GM04504 (cell line): ENCODE measurements at places on chromosomes 3 and 15.

GRCh38 chr3:73609655-73610054 lies 15.1 kb downstream of the PDZRN3 start:
- DNase-seq = no peak

DNA sequence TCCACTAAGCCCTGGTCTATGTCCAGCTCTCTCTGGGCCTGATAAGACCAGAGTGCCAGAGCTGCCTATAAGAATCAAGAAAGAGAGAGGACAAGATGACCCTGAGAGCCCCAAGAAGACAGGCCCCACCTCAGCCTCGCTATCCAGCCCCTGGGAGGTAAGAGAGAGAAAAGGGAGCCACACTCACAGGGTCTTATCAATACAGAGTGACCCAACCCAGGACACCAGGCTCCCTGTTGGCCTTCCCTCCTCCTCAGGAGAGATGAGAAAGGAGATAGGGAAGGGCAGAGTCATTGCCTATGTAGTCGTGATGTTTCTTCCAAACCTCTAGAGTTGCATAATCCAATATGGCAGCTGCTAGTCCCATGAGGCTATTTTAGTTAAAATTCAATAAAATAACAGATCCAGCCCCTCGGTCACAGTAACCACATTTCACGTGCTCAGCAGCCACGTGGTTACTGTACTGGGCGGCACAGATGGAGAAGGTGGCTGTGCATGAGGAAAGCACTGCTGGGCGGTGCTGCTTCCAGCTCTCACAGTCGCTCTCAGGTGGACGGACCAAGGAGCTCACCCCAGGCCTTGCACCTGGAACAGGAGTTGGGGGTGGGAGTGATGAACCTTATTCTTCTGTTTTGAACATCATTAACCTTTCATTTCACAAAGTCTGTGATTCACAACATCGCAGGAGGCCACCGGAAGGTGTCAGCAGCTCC lies 525.8 kb downstream of the SHQ1 start:
- DNase-seq = no peak

DNA sequence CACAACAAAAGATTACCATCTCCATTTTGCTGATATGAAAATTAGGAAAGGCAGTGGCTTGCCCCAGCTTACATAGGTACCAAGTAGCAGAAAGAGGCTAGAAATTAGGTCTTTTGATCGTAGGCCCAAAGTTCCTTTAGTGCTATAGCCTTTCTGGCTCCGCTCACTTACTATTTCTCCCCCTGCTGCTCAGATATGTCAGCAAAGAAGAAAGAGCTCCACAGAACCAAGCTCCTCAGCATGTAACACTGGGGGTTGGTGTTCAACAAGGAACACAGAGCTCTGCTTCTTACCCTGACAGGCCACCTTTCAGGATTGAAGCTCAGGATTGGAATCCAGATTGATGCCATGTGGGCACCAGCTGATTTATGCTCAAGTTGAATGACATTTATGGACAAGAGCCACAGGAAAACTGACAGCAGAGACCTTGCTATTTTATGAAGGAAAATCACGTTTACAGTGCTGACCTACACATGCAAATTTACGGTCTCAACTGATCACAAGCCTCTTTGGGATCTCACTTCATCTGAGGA lies 6.1 kb upstream of the IL12A start:
- DNase-seq = no peak

DNA sequence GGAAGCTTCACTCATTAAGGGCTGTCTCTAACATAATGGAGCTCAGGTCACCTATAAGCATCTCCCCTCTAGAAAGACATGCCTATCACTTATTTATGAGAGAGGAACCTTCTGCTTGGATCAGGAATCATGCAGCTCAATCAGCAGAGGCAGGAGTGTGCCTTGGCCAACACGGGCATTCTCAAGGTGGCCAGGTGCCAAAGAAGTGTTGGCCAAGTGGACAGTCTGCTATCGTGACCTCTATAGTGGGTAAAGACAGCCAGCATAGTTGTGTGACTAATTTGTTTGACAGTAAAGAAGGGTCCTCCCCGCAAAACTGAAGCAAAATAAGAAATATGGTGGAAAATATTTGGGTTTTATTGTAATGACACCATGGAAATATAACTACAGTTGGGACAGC lies 14.7 kb upstream of the AGTR1 start:
- no peak for DNase-seq

GRCh38 chr3:59992578-59992977 lies 942.8 kb upstream of the CFAP20DC start:
- no peak for DNase-seq

- DNase-seq = no peak
These were observed 8.8 kb downstream of the STARD9 start for GRCh38 chr15:42584031-42584765.

- no peak for DNase-seq
These were observed 84.6 kb downstream of the HCN4 start for GRCh38 chr15:73284090-73284716.
